Left ventricle myocardium inferior (tissue), 1 donor: ENCODE measurements at places on chromosomes 2 and 18.
A peak's percentile ranks its signal among the peaks of the same experiment; 100 is the strongest.

DNA sequence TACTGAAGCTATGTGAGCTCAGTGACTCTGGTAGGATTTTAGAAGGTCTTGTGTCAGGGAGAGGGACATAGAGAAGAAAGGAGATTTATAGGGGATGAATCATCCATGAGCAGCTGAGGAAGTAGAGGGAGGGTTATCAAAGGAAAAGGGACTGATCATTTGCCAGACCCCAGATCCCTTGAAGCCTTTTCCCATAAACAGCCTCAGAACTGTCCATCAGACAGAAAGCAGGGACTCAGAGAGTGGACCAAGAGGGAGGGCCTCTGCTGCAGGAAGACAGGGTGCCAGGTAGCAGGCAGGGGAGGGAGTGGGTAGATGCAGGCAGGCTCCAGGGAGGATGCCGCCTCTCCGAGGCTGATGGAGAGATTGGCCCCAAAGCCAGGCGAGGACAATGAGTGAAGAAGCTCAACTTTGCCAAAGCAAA, 133.9 kb downstream of the TNS1 start:
- peaks cover 95% of the 10 kb centered on the region for H3K36me3 ChIP-seq
- H3K4me1 ChIP-seq = peaks cover 79% of the 10 kb centered on the region
- H3K27me3 ChIP-seq = no peaks in the 10 kb centered on the region
- no peak overlapping the region for H3K4me3 ChIP-seq
- peak overlapping the region; percentile 39 for H3K27ac ChIP-seq
- DNase-seq = no peak

DNA sequence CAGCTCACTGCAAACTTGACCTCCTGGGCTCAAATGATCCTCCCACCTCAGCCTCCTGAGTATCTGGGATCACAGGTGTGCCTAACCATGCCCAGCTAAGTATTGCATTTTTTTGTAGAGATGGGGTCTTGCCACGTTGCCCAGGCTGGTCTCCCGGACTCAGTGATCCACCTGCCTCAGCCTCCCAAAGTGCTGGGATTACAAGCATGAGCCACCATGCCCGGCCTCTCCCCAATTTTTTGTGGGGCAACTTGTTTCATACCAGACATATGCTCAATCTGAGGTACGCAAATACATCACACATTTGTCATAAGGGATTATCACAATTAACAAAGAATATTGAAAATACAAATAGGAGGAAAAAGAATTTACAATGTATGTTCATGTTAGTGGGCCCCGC, 27.7 kb downstream of the LGALSL start:
- H3K27me3 ChIP-seq = no peaks in the 10 kb centered on the region
- no peak overlapping the region for H3K4me3 ChIP-seq

DNA sequence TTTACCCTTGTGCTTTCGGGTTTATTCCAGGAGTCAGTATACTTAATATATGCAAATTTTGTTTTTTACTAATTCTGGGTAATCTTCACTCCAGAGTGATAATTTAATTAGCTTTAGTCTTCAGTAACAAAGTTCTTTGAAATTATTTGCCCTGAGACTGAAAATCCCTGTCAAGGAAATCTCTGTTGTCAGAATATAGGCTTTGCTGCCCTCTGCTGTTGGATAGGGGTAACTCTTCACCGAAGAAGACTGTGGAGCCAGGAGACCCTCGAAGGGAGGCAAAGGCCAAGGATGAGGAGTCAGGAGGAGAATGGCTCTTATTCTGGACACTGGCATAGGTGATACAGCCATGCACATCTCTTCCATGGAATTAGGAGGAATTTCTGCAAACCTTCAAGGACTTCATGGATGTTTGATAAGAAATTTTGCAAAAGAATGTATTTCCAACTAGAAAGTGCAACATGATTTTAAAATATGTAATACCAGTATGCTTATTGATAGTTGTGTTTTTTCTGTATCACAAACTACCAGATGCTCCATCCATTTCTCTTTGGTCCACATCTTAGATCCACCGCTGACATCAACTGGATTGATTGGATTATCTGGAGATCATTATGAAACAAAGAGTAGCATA, 182.3 kb downstream of the RDH14 start:
- H3K27me3 ChIP-seq = peaks cover 16% of the 10 kb centered on the region
- H3K4me3 ChIP-seq = no peak overlapping the region
- H3K4me1 ChIP-seq = no peaks in the 10 kb centered on the region
- H3K27ac ChIP-seq = no peak overlapping the region
- H3K36me3 ChIP-seq = no peaks in the 10 kb centered on the region

GRCh38 chr2:8090748-8091700, 590.8 kb upstream of the ID2 start:
- H3K27ac ChIP-seq = no peak overlapping the region
- peak; percentile 33 for DNase-seq
- H3K4me1 ChIP-seq = no peaks in the 10 kb centered on the region
- H3K4me3 ChIP-seq = no peak overlapping the region

- no peak overlapping the region for H3K27ac ChIP-seq
- H3K4me3 ChIP-seq = no peak overlapping the region
- no peak for DNase-seq
- peaks cover 13% of the 10 kb centered on the region for H3K4me1 ChIP-seq
Observed at GRCh38 chr18:35171315-35171987, 69.4 kb upstream of the ZNF397 start.

DNA sequence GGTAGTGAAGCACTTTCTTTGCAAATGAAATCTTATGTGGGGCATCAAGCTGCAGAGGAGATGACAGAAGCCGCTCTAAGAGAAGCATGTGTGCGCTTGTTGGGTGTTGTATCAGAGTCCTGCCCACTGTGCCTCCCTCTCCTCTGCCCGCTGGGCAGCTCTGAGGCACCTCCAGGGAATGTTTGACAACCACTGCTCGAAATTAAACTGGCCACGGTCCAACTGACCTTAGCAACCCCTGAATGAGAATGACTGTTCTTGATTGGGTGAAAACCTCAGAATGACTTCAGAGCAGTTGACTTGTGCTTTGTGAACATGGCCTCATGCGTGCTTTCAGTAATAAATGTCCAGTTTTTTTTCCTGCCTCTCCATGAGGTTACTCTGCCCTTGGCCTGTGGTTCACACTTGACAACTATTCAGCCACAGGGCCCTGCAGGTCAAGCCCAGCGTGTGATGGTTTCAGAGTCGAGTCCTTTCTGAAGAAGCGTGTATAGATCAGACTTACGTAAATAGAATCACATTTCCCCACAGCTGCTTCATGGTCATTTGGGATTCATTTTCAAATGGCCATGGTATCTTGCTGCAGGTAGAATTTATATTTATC, 94.9 kb downstream of the SLC4A3 start:
- no peak overlapping the region for H3K4me3 ChIP-seq
- no peak for DNase-seq
- peak overlapping the region; percentile 12 for H3K27ac ChIP-seq
- no peaks in the 10 kb centered on the region for H3K27me3 ChIP-seq
- H3K36me3 ChIP-seq = no peaks in the 10 kb centered on the region
